ENCODE measurements at places on chromosomes 6 and 20.

GRCh38 chr6:118813775-118814174, 80.2 kb upstream of the ASF1A start:
- DNase-seq = no peak

DNA sequence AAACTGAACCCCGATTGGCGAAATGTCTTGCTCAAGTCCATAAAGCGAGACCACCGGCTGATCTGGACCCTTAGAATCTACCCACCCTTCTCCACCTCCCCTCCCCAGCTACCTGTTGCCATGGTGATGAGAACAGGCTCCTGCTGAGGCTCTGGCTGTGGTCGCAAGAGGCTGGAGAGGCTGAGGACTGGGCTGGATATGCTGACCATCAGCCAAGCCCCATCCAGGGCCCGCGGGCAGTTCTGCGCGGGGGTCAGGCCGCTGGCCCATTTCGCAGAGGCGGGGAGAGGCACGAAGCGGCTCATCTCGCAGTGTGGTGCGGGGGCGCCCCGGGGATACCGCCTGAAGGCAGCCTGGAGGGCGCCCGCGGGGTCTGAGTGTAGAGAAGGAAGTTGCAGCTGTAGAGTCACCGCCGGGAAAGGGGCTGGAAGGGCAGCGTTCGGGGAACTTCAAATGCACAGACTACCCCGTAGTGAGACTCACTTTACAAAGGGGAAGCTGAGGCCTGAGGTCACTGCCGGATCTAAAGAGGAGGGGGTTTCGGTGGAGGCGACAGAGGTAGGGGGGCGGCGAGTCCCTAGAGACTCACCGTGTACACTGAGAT, 671 bp downstream of the TAPBP start:
- peak; percentile 87 for DNase-seq

GRCh38 chr6:112911959-112912358, 564.8 kb downstream of the RFPL4B start:
- DNase-seq = no peak

- peak; percentile 72 for DNase-seq
Measured at GRCh38 chr6:41159415-41160082, 3.4 kb downstream of the TREM2 start.

- DNase-seq = no peak
Measured at GRCh38 chr6:56343295-56343694, 95.9 kb upstream of the COL21A1 start.

DNA sequence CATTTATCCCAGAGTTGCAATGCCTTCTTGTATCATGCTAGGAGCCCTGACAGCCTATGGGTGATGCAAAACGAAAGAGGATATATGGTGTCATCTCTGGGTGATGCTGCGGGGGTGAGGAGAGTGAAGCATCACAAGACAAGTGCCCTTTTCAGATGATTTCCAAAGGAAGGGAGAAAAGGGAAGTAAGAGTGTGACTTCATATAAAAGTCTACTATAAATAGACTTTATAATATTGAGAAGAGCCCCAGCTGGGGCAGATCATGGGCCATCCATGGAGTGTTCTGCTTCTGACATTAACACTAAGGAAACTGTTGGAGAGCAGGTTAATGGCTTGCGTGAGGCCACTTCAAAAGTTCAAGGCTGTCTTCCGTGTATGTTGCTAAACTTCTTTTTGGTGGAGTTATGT, 4.4 kb downstream of the CD83 start:
- no peak for DNase-seq

- DNase-seq = no peak
Measured at GRCh38 chr20:35600993-35601973, 14.3 kb upstream of the SPAG4 start.

DNA sequence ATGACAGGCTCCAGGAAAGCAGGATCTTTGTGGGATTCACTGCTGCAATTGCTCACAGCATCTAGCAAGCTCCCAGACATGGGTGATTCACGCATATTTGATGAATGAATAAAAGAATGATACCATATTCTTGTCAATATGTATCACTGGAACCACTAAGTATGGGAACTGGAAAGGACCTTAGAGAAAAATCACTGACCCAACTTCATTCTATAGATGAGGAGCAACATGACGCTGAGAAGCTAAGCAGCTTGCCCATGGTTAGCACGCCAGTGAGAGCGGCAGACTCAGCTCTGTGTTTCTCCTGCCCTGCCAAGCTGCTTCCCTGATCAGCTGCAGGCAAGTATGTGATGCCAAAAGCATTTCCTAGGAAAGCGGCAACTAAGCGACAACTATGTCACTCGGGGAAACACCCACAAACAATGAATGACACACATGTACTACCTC, 66.8 kb downstream of the PPP1R3G start:
- no peak for DNase-seq

- DNase-seq = no peak
Measured at GRCh38 chr6:85127168-85127498, 322.8 kb upstream of the NT5E start.

GRCh38 chr20:23484081-23484480, 6.8 kb upstream of the CST8 start:
- no peak for DNase-seq

DNA sequence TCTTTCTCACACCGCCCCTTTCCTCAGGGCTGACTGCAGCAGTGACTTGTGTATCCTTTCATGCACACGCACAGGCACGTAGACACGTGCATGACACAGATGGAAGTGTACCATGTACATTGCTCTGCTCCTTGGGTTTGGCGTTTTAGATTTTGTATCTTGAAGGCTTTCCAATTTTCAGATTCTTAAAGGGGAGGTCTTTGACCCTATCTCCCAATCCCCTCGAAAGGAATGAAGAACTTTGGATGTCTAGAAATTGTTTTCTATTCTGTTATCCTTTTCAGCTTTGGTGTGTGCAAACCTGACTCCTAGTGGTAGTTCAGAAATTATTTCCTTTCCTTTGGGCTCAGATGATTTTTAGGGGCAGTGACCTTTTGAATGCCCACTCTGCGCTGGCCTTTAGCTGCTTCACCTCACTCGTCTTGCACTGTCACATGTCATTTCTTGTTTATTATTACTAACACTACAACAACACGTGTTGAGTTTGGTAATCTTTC, 63.0 kb downstream of the HIVEP1 start:
- DNase-seq = no peak

DNA sequence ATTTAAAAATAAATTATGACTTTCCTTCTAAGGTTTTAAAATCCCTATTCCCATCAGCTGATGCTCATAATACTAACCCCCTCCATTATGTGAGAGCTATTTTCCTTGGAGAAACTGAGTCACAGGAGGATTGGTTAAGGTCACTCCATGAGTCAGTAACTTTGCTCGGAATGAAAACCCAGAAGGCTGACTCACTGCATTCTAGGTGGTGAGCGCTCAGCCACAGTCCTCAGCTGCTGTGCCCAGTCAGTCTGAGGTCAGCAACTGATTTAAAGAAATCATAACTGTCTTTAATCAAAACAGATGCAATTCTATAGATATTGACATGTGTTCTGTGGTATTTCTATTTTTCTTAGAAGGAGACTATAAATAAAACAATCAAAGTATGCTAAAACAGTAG, 359.2 kb downstream of the GJA1 start:
- DNase-seq = no peak

GRCh38 chr6:4010048-4010447, 68.9 kb downstream of the FAM217A start:
- no peak for DNase-seq

GRCh38 chr6:52208612-52209011, 22.4 kb downstream of the IL17A start:
- no peak for DNase-seq

DNA sequence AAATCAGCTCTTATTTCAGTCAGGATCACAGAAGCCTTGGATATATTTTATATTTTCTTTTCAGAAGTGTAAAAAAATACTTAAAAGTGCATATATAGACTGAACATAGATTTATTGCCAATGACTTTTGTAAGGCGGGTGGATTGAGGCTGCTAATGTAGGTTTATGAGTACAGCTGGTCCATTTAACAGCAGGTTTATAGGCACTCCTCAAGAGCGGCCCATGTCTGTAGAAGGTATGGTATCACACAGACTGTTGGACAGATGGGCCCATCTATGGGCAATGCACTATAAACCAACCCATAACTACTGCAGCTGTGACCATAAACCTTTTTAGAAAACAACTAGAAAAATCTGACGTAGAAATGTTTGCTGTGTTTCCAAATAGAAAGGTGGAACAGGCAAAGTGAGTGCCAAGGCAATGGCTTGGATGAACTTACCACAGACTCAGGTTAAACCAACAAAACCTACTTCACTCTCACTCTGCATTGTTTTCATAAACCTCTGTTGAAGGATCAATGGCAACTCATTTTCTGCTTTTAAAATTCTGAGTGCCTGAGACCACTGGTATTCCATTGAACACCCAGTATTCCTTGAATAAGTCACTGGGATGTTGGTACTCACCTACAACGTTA, 170.6 kb upstream of the EYA4 start:
- no peak for DNase-seq

- DNase-seq = no peak
Measured at GRCh38 chr20:51469046-51469445, 73.5 kb downstream of the NFATC2 start.

GRCh38 chr6:84358581-84358980, 131.1 kb upstream of the CEP162 start:
- DNase-seq = no peak

DNA sequence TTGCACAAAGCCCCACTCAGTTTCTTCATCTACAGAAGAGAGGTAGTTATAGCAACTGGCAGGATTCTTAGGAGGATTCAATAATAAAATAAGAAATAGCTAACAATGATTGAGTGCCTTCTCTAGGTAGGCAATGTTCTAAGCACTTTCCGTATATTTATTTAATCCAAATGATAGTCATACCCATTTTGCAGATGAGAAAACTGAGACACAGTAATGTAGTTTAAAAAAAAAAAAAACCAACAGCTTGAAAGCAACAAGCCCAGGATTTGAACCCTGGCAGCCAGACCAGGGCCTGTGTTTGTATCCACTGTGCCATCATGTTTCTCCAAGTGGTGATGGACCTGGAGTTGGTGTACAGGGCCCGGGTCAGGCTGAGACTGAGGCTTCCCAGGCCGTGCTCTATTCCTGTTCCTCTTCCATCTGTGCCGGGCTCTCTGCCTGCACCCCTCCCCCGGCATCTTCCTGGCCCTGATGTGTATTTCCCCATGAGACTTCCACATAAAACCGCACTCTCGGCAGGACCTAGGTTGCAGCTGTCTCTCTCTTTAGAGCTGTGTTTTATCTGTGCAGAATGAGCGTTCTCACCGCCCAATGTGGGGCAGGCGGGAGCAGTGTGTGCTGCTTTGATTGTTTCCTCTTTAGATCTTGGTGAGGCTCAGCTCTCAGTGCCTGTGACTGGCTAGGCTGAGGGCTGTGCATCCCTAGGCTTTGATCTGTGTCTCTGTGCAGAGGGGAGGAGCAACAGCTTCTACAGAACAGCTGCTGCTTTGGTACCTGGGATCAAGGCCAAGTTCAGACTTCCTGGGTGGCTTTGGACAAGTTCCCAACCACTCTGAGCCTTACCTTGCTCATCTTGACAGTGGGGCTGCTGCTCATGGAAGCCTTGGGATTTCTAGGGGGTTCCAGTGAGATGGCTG, 49.5 kb downstream of the TOX2 start:
- DNase-seq = no peak

- no peak for DNase-seq
Measured at GRCh38 chr6:152529369-152529768, 107.8 kb downstream of the SYNE1 start.

GRCh38 chr20:36607586-36608387, 2.2 kb downstream of the RAB5IF start:
- DNase-seq = no peak

DNA sequence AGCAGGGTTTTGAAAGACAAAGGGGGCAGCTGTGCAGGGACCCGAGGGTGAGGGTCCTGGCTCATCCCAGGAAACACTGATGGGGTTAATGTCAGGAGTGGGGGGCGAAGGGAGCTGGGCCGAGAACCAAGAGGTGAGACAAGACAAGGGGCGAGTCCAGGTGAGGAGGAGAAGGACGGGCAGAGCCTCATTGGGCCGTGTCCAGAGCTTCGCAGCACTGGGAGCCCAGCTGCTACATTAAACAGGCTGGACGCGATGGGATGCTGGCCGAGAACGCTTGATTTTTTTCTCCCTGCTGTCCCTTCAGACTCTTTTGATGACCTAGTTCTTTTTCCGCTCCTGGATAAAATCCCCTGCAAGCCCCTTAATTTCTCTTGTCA, 172.8 kb upstream of the SNX9 start:
- no peak for DNase-seq

DNA sequence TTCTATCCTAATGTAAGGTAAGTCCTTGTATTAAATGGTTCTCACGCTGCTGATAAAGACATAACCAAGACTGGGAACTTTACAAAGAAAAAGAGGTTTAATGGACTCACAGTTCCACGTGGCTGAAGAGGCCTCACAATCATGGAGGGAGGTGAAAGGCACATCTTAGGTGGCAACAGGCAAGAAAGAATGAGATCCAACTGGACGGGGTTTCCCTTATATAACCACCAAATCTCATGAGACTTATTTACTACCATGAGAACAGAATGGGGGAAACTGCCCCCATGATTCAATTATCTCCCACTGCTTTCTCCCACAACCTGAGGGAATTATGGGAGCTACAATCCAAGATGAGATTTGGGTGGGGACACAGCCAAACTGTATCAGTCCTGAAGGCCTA, 136.6 kb downstream of the HTR1B start:
- DNase-seq = no peak

GRCh38 chr20:45621593-45621992, 7.9 kb upstream of the WFDC10A start:
- DNase-seq = no peak

- DNase-seq = no peak
Measured at GRCh38 chr6:143158113-143158581, 97.5 kb downstream of the AIG1 start.

DNA sequence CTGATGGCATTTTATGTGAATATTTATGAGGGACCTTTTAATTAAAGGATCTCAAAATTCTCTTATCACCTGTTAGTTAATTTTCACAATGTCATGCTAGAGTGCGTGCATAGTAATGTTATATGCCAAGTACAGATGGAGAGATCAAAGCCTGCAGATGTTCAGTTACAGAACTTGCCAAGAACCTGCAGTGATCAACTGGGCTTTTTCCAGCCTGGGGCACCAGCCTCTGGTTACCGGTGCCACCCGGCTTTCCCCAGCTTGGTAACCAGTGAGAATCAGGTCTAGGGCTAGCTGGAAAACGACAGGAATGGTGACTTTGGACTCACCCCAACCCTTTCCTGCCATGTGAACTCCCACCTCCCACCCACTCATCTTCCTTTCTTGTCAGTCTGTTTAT, 91.8 kb downstream of the CAP2 start:
- DNase-seq = no peak

DNA sequence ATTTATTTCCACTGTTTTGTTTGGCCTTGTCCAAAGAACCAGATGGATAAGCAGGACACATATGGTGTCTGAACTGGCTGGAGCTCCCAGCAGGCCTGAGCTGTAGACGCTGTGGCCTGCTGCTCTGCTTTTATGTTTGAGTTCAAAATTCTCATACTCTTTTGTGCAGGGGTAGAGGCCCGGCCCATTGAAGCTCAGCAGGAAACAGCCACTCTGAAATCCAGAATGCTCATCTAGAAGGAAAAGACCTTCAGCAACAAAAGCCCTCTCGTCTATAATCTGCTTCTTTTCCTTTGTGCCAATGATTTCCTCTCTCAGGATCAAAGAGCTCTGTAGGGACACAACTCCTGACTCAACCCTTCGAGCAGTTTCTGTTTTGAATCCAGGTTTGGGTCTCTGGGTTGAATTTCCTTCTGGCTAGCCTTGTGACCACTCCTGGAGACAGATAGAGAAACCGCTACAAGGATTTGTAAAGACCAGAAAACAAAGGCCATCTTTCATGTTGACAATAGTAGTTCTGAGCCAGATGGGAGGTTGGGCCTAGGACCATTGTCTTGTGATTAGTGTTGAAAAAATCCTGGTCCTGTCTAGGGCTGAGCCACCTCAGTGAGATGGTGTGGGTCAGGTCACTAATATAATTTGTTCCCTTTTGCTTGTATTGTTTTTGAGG, 446.7 kb downstream of the BCKDHB start:
- no peak for DNase-seq
